ENCODE measurements at places on chromosomes 11 and 22.

DNA sequence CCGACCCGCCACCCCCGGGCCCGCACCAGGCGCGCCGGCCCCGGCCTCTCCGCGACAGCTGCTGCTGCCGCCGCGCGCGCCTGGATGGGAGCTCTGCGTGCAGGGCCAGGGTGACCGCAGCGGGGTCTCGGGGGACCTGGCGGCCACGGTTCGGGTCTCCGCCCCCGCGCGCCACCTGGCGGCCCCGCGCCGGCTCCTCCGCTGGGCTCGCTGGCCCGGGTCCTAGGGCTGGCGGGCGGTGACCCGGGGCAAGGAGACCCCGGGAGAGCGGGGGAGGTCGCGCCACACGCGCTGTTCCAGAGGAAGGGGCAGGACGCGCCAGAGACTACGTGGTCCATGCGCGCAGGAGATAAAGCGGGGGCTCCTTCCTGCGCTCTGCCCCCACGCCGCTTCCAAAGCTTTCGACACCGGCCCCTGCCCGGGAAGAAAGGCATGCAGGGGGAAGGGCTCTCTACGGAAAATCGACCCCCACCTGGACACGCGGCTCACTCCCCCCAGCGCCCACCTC lies 562 bp downstream of the SHANK2 start:
- peak; percentile 1 for DNase-seq

DNA sequence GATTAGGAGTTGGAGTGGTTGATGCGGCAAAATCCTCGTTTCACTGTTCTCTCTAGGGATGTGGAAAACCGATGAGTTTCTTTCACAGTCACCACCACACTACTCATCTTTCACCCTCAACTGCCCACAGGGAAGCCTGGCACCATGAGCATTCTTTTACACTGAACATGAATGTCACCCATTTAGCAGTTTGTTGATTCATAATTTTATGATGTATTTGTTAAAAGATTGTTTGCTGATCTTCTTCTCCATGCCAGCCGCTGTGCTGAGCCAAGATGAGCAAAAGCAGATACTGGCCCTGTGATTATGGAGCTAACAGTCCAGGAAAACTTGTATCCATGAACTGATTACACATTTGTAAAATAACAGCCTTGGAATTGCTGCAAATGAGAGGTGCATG lies 3.9 kb upstream of the SCGB1D2 start:
- DNase-seq, result no peak

GRCh38 chr22:23696326-23696851 lies 5.6 kb downstream of the RGL4 start:
- DNase-seq, result peak; percentile 39

GRCh38 chr11:126658306-126659056 lies 303.0 kb downstream of the ST3GAL4 start:
- DNase-seq, result no peak

DNA sequence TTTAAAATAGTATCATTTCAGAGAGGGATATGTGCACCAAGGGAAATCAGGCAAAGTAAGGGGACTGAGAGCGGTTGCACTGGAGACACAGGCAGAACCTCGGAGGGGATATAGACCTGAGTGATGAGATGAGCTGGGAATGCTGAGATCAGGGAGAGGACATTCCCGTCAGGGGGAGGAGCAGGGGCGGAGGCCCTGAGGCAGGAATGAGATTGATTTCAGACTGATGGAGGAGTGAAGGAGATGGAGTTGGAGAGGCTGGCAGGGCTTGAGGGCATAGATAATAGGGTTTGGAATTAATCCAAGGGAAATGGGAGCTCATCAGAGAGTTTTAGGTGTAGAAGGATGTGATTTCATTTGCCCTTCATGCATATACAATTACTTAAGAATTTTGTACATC lies 13.2 kb downstream of the CD6 start:
- no peak for DNase-seq

DNA sequence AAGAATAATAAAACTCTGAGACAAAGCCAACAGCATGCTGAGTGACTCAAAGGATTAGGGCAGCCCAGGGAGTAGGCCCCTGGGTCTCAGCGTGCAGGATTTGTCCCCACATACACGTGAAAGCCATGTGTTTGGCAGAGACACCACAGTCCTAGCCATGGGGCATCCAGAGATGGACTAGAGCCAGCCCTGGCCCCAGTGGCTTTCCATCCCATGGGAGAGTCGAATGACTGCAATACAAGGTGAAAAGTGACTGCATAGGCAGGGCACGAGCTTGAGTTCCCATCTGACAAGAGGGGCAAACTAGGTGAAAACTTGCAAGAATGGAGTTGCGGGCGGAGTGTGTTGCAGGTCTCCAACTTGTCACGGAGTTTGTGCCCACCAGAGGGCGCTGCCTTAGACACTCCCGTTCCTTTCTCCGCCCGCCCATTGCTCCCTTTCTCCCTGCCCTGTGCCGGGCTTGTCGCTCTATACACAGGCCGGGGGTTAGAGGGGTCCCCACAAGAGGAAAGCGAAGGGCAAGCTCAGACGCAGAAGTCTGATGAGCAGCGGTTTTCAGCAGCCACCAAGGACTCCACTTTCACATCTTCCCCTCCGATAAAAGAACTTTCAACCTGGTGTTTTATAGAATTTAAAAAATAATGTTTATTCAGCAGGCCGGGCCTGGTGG lies 24.2 kb downstream of the TSKU start:
- peak; percentile 86 for DNase-seq
